ENCODE measurements at places on chromosomes 11 and 22. TPM values are rescaled to one million over a fixed set of nuclear protein-coding genes. Genes with fewer than 3 reads are reported as not detected.
A peak's percentile ranks its signal among the peaks of the same experiment; 100 is the strongest.

The CD81 gene
- 265 TPM for total RNA-seq

The KRTAP5-8 gene
- total RNA-seq, result not detected

The KRTAP5-10 gene
- 0.58 TPM for total RNA-seq

The TTC9C gene
- 31.8 TPM for total RNA-seq

The FGF19 gene
- 0.11 TPM for total RNA-seq

The CCDC116 gene
- 0.26 TPM for total RNA-seq

The CCDC86 gene
- 34.5 TPM for total RNA-seq

The SPON1 gene
- not detected for total RNA-seq

The MAJIN gene
- total RNA-seq, result not detected

The HEPN1 gene
- total RNA-seq, result not detected

The C1QTNF5 gene
- total RNA-seq, result 9.1 TPM

The OR52B4 gene
- total RNA-seq, result not detected

The ACR gene
- total RNA-seq, result not detected

The ACTN3 gene
- total RNA-seq, result not detected

The SLC7A4 gene
- 0.06 TPM for total RNA-seq

The YPEL1 gene
- 0.80 TPM for total RNA-seq

DNA sequence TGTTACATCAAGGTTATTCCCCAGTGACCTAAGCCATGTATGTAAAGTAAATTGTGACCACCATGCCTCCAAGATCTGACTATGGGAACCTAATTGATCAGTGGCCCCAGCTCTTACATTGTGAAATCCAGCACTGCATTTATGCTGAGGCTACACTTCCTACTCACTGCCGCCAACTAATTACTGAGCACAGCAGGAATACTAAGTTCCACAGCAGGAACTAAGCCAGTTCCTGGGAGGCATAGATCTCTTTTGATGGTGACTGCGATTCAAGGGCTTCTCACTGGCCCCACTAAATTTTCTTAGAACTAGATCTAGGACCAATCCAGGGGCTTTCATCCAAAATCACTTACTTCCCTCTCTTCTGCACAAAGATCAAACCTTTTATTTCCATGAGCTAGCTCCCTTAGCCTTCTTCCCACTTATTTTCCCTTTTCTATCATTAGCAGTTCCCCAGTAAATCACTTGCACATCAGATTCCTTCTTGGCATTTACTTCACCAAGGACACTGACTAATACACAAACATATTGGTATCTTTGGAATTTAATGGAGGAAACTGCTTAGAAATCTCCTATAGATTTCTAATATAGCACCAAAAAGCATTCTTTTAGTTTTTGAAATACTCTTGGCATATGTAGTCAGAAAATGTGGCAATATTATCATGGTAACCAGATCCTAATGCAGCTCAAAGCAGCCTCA lies 46.0 kb downstream of the CNTN5 start:
- DNase-seq, result no peak

DNA sequence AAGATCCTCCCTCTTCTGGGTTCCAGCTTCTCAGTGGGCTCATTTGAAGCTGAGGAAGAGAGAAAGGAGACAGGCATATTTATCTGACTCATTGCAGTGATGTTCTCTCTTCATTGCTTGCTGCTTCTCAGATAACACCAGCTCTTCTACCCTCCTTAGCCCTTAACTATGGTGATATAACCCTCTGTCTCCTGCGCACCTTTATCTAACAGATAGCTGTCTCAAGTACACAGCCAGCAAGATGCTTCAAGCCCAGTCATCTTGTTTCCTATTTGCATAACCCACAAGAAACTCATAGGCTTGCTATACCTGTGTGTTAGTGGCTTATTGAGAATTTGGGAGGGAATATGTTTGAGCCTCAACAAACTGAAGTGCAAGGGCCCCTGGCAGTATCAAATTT lies 12.6 kb downstream of the PRSS23 start:
- DNase-seq, result no peak

DNA sequence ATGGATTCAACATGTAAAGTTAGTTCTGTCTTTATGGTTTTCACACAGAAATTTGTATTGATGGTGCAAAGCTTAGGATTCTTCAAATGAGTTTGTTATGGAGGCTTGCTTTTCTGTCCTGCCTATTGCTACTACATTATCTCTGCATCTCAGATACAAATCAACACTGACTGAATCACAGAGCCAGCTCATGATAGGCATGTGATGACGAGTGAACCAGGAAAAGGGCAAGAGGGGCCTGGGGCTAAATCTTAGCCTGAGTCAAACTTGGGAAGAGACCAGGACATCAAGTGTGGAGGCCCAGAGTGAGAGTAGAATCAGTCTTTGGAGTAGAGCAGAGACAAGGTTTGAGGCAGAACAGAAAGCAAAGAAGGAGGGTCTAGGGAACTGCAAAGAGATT lies 107.1 kb upstream of the CD44 start:
- DNase-seq, result peak; percentile 37

- no peak for DNase-seq
Measured at GRCh38 chr11:75523811-75524664, 1.7 kb downstream of the GDPD5 start.

DNA sequence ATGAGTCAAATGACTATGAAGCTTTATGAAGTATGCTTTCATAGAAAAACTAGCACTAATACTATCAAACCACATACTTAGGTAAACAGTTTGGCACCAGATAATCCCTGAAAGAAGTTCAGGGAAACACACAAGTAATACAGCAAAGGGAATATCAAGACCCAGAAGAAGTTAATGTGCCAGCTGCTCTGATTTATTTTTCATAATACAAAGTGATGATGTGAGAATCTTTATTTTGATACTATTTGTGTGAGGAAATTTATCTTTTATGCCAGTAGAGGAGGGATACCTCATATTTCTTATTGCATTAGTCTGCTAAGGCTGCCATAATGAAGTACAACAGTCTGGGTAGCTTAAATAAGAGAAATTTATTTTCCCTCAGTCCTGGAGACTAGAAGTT lies 67.7 kb upstream of the ANO3 start:
- no peak for DNase-seq

DNA sequence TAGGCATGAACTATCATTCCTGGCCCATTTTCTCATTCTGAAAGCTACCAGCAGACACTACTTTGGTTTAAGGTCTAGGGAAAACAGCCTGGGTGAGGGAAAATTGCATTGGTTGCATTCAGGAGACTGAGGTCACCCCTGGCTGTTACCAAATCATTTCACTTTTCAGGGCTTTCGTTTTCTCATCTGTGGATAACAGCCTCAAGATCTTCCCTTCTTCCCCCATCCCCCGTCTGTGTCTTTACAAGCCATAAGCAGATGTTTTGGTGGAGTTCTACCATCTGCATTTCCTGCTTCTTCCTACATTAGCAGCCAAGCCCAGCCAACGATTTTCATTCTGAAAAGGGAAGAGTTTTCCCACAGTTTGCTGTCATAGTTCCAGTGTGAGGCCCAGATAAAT lies 130.4 kb downstream of the HIPK3 start:
- no peak for DNase-seq

- no peak for DNase-seq
Measured at GRCh38 chr11:33068611-33069340, 29.4 kb downstream of the TCP11L1 start.

GRCh38 chr11:97361812-97362378 lies 972.1 kb downstream of the JRKL start:
- DNase-seq, result no peak

- no peak for DNase-seq
Measured at GRCh38 chr22:20639343-20639742, 131.9 kb downstream of the MED15 start.

GRCh38 chr11:133726542-133726941 lies 118.8 kb downstream of the SPATA19 start:
- no peak for DNase-seq

DNA sequence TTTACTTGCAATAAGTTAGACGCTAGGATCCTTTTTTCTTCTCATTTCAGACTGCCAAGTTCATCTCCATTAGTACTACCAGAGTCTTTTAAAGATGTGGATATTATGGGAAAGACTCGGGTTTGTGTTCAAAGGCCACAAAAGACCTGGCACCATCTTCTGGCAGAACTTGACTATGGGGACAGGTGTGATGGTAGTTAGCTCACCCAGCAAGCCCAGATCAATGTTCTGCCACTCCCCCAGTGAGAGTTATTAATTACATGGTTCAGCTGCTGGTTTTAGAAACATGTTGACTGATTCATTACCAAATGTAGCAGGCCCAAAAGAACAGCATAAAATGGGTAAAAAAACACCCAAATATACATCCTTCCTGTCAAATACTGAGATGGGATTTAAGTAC lies 333.5 kb upstream of the PITPNB start:
- DNase-seq, result no peak

- no peak for DNase-seq
Measured at GRCh38 chr11:89437317-89437716, 53.9 kb downstream of the NOX4 start.

DNA sequence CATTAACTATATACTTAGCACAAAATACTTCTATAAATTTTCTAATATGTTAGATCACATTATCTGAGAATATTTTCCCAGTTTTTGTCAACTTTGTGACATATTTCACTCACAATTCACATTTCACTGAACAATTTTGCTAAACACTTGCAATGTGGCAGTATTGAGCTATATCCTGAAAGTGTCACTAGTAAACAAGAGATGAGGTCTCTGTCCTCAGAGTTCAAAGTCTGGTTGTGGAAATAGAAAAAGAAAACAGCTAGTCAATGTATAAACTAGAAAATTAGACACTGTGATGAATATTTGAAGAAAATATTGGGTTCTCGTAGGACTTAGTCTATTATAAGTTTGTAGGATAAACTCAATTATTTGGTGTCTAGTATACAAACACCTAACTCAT lies 87.4 kb upstream of the CHORDC1 start:
- DNase-seq, result no peak

DNA sequence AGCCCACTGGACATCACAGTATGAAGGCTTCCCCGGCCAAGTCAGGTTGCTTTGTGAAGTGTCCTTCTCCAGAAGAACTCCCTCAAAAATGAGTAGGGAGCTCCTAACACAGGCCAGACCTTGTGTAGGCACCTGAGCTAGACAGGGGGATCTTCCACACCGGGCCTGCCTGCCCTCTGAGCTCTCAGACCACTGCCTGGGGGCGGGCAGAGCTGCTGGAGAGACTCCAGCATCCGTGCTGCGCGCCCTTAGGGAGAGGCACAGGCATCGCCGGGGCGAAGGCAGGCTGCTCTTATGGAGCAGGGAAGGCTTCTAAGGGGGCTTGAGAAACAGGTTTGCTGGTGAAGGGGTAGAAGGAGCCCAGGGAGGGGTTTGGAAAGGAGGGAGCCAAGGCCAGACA lies 4.4 kb downstream of the KCNJ5 start:
- no peak for DNase-seq

GRCh38 chr11:3155691-3156258 lies 9.3 kb downstream of the OSBPL5 start:
- DNase-seq, result no peak

- no peak for DNase-seq
Measured at GRCh38 chr11:30344085-30344484, 21.2 kb downstream of the ARL14EP start.

GRCh38 chr11:26891501-26891900 lies 102.4 kb upstream of the FIBIN start:
- DNase-seq, result no peak

DNA sequence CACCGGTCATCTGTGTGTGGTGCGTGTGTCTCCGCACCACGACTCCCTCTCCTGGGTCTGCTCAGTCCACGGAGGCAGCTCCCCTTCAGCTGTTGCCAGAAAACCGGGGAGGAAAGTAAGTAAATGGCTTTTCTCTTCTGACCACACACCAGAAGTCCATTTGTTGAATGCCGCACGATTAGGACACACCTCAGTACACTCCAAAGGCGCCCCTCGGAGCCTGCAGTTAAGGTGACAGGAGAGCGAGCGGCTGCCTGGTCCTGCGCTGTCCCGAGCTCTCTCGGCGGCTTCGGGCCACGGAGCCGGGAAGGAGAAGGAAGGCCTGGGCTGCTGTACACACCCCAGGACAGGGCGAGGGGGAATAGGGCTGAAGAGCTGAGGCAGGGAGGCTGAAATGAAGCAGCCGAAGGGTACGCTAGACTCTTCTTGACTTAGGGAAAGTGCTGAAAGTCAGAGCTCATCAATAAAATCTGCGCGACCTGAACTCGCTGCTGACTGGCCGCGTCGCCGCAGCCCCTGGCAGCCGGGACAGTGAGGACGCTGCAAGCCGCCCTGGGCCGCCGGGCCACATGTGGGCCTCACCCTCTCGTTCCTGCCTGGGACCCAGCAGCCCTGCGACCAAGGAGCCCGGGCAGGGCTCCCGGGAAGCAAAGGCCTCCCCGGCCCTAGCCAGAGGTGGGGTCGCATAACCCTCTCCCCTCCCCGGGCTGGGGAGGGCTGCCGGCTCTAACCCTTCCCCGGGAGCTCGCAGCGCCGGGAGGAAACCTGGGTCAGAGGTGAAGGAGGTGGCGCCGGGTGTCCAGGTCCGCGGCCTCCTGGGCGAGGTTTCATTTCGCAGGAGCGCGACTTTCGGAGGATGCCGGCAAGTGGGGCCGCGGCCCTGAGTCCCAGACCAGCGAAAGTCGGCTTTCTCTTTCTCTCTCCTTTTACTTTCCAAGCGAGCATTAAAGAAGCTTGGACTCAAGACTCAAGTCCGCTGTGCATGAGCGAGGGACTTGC lies 1.6 kb upstream of the PAX6 start:
- DNase-seq, result no peak

DNA sequence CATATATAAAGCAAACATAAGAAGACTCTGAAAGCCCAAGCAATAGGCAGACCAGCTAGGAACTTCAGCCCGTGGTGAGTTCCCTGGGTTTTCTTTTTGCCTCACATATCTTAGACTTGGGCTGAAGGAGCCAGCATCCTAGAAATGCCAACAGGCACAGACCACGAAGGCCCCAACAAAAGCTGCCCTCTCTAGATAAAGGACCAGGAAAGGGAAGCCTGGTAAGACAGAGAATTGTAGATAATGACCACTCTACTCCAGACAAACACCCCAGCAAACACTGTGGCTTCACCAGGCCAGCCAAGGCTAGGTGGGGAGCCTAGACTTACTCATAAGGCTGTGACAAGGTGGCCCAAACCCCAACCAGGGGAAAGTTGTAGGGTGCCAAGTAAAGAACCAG lies 11.2 kb downstream of the GAL start:
- no peak for DNase-seq

GRCh38 chr11:67344264-67344663 lies 9.1 kb downstream of the POLD4 start:
- no peak for DNase-seq

GRCh38 chr22:30234786-30235470 lies 11.6 kb downstream of the LIF start:
- DNase-seq, result peak; percentile 83

GRCh38 chr11:58286249-58286648 lies 18.2 kb upstream of the OR10W1 start:
- DNase-seq, result peak; percentile 42
